ENCODE measurements at places on chromosomes 12 and 14. TPM values are rescaled to one million over a fixed set of nuclear protein-coding genes. Genes with fewer than 3 reads are reported as not detected.

DNA sequence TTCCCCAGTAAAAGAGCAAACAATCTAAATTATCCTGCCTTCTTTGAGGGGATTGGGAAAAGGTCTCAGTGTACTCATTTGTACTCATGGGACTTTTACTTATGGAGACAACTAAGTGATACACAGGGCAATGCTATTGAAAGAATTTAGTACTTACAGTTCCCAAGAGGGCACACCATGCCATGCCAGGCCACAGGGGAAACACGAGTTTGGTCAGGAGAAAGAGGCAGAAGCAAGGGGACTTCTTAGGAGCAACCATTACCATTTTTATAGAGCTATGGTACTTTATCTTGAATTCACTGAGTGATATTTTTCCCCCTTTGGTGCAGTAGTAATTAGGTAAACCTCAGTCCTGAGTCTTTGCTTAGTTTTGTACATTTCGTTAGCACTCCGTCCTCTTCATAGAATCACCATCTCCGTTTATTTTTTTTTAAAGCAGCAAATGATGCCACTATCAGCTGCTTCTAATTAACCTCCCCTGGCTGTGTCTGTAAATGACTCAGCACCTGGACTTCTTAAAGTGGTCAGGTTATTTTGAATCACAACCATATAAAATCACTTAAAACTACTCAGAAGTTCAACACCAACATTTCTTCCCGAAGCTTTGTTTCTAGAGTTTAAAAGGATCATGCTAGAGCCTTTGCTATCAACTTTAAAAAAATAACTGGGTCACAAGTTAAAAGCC is 5.9 kb upstream of the WASHC3 start:
- no peak overlapping the region for H3K4me3 ChIP-seq
- H3K27me3 ChIP-seq, result no peaks in the 10 kb centered on the region
- H3K27ac ChIP-seq, result no peak overlapping the region
- no peaks in the 10 kb centered on the region for H3K4me1 ChIP-seq
- no peaks in the 10 kb centered on the region for H3K36me3 ChIP-seq
- no peak for DNase-seq

DNA sequence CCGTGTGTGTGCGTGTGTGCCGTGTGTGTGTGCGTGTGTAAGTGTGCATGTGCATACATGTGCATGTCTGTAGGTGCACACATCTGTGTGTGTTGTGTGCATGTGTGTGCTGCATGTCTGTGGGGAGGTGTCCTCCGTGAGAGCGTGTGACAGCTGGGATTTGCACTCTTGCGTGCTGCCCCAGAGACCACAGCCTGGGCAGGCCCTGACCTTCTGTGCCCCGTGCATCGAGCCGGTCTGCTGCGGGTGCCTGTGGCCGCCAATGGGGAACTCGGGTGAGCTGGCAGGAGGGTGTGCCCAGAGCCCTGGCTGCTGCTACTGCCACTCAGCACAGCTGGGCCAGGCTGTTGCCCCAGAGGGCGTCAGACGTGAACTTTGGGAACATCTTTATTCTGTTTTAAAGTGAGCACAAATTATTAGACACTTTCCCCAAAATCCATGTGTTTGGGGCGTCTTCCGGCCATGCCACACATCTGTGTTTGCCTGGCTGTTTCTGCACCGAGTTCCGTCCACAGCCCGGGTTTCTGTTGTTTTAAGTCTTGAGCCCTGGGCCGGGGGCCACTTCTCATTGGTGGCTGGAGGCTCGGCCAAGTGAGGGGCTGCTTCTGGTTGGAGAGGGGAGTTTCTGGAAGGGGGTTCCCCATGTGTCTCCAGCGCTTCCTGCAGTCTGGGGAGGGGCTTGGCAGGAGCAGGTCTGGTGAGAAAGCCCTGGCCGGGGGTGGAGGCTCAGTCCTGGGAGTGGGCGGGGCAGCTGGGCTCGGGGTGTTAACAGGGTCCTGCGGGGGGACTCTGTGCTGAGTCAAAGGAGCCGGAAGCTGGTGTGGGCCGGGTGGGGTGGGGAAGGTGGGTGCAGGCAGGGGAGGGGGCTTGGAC is 7.6 kb downstream of the CEP170B start:
- no peak overlapping the region for H3K4me3 ChIP-seq
- H3K4me1 ChIP-seq, result no peaks in the 10 kb centered on the region
- no peaks in the 10 kb centered on the region for H3K36me3 ChIP-seq
- no peak overlapping the region for H3K27ac ChIP-seq
- no peaks in the 10 kb centered on the region for H3K27me3 ChIP-seq
- no peak for DNase-seq

DNA sequence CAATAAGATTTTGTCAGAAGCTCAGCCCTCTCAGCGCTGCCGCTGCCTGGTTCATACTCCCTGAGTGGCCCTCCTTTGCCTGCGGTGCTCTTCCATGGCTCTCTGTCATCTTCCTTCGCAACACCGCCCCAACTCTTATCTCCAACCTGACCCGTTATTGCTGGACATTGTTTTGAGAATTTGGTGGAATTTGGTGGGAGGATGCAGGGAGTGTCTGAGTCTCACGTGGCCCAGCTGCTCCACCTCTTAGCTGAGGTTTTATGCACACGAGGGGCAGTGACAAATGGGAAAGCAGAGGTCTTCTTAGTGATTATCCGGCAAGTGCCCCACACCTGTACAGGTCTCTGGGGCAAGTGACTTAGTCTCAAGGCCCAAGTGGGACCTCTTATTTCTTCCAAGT is 97.5 kb upstream of the RPH3A start:
- no peak overlapping the region for H3K4me3 ChIP-seq
- no peak overlapping the region for H3K27ac ChIP-seq
- no peaks in the 10 kb centered on the region for H3K36me3 ChIP-seq
- H3K27me3 ChIP-seq, result peaks cover 5% of the 10 kb centered on the region

GRCh38 chr14:36362648-36363047 is 42.2 kb upstream of the MBIP start:
- H3K4me1 ChIP-seq, result no peaks in the 10 kb centered on the region
- no peak for DNase-seq
- no peaks in the 10 kb centered on the region for H3K36me3 ChIP-seq
- no peaks in the 10 kb centered on the region for H3K27me3 ChIP-seq
- H3K27ac ChIP-seq, result no peak overlapping the region

DNA sequence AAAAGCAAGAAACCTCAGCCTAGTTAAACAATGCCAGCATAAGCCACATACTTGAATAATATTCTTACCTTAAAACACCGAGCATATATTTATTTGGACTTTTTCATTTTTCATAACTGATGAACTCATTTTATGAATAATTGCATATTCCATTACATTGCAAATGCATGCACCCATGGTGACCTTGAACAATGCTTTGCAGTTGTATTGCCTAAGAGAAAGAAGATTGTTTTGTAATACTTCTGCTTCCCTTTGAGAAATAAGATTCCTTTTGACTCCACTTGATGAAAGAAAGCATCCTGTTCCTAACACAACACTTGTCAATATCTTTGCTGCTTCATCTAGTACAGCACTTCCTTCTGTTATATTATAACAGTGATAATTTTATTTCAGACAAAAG is 1182.2 kb downstream of the FLRT2 start:
- no peaks in the 10 kb centered on the region for H3K36me3 ChIP-seq
- H3K4me3 ChIP-seq, result no peak overlapping the region
- no peaks in the 10 kb centered on the region for H3K4me1 ChIP-seq

GRCh38 chr12:93778306-93778705 is 101.1 kb downstream of the CRADD start:
- no peak for DNase-seq
- no peak overlapping the region for H3K4me3 ChIP-seq
- H3K27ac ChIP-seq, result no peak overlapping the region

- H3K36me3 ChIP-seq, result no peaks in the 10 kb centered on the region
- H3K27me3 ChIP-seq, result no peaks in the 10 kb centered on the region
- no peak for DNase-seq
- H3K27ac ChIP-seq, result no peak overlapping the region
Observed at GRCh38 chr14:87181288-87181687, 811.7 kb downstream of the GALC start.

GRCh38 chr14:91817566-91818325 is 49.6 kb downstream of the TC2N start:
- H3K4me3 ChIP-seq, result no peak overlapping the region
- H3K27me3 ChIP-seq, result no peaks in the 10 kb centered on the region
- peaks cover 8% of the 10 kb centered on the region for H3K36me3 ChIP-seq
- H3K27ac ChIP-seq, result peak overlapping the region; percentile 43
- DNase-seq, result peak; percentile 41

GRCh38 chr12:116078396-116078795 is 199.1 kb downstream of the MED13L start:
- no peaks in the 10 kb centered on the region for H3K27me3 ChIP-seq
- no peak overlapping the region for H3K27ac ChIP-seq
- H3K4me1 ChIP-seq, result no peaks in the 10 kb centered on the region
- no peak for DNase-seq
- H3K4me3 ChIP-seq, result no peak overlapping the region

- H3K4me3 ChIP-seq, result no peak overlapping the region
- H3K27ac ChIP-seq, result no peak overlapping the region
- H3K36me3 ChIP-seq, result peaks cover 38% of the 10 kb centered on the region
- no peak for DNase-seq
Observed at GRCh38 chr12:102033991-102034745, 27.6 kb downstream of the WASHC3 start.

DNA sequence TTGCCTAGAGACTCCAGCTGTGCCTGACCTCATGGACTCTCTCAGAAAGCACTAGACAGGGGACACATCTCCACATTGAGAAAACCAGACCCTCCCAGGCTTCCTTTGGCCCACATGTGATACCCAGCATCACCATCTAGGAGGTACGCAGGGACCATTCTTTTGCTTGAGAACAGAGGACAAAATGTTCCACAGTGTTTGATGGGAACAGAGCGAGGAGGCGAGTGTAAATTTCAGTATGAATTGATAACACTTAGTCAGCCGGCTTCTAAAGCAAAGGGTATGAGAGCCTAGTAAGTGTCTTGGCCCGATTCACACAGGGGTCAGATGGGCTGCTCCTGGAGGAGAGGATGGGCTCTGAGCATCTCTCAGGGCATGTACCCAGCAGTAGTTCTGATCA is 1052.4 kb downstream of the BCL11B start:
- H3K27ac ChIP-seq, result no peak overlapping the region
- no peak overlapping the region for H3K4me3 ChIP-seq
- H3K27me3 ChIP-seq, result no peaks in the 10 kb centered on the region

DNA sequence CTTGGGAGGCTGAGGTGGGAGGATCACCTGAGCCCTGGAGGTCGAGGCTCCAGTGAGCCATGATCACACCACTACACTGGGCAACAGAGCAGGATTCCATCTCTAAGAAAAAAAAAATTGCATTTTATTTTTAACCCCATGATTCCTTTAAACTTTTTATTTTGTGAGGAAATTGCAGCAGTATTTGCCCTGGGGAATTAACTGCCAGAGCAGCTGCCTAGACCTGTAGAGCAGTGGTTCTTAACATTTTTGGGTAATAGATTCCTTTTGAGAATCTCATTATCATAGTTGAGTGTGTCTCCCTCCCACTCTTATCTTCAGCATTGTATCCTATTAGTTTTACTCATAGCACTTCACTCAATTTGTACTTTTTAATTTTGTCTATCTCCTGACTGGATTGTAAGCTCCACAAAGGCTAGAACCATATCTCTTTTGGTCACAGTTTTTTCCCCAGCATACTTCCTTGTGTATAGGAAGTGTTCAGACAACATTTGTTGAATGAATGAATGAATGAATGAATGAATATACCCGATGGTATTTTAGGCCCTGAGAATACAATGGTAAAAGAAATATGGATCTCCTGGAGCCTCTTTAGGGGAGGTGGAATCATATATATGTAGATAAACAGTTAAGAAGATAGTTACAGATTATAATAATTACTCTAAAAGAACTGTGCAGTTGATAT is 40.6 kb downstream of the BRMS1L start:
- no peak for DNase-seq
- no peaks in the 10 kb centered on the region for H3K36me3 ChIP-seq
- H3K4me3 ChIP-seq, result no peak overlapping the region
- H3K4me1 ChIP-seq, result no peaks in the 10 kb centered on the region
- H3K27me3 ChIP-seq, result no peaks in the 10 kb centered on the region
- H3K27ac ChIP-seq, result no peak overlapping the region

- peak overlapping the region; percentile 17 for H3K27ac ChIP-seq
- H3K4me3 ChIP-seq, result no peak overlapping the region
- DNase-seq, result peak; percentile 65
- H3K27me3 ChIP-seq, result no peaks in the 10 kb centered on the region
- H3K4me1 ChIP-seq, result peaks cover 10% of the 10 kb centered on the region
Observed at GRCh38 chr14:20327005-20327869, 5.8 kb downstream of the CCNB1IP1 start.

GRCh38 chr14:51962711-51963110 is 26.6 kb upstream of the RTRAF start:
- peaks cover 28% of the 10 kb centered on the region for H3K4me1 ChIP-seq
- H3K27me3 ChIP-seq, result no peaks in the 10 kb centered on the region
- no peak overlapping the region for H3K27ac ChIP-seq
- no peak overlapping the region for H3K4me3 ChIP-seq
- peaks cover 19% of the 10 kb centered on the region for H3K36me3 ChIP-seq

DNA sequence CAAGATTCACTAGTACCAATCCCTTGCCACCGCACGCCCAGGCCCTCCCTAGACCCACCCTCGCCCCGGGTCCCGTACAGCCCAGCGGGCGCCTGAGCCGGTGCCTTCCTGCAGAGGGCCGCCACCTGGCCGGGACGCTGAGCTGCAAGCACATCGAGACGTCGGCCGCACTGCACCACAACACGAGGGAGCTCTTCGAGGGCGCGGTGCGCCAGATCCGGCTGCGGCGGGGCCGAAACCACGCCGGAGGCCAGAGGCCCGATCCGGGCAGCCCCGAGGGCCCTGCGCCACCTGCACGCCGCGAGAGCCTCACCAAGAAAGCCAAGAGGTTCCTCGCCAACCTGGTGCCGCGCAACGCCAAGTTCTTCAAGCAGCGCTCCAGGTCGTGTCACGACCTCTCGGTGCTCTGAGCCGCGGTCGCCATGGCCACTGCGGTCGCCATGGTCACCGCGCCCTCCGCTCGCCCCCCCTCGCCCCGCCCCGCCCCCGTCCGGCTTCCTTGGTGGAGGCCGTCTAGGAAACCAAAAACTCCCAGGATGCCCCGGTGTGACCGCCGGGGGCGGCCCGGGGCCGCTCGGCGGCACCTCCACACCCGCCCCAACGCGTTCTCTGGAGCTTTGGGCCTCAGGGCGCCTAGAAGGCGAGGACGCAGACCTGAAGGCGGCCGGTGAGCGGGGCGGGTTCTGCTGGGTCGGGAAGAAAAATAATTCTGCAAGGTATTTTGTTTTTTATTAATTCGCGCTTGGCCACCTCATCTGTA is 3.7 kb downstream of the REM2 start:
- no peaks in the 10 kb centered on the region for H3K36me3 ChIP-seq
- H3K27me3 ChIP-seq, result no peaks in the 10 kb centered on the region
- peak; percentile 78 for DNase-seq
- H3K4me1 ChIP-seq, result peaks cover 57% of the 10 kb centered on the region
- H3K27ac ChIP-seq, result peak overlapping the region; percentile 68
- H3K4me3 ChIP-seq, result peak overlapping the region; percentile 30

- no peaks in the 10 kb centered on the region for H3K27me3 ChIP-seq
- no peak overlapping the region for H3K27ac ChIP-seq
- H3K4me3 ChIP-seq, result no peak overlapping the region
- no peaks in the 10 kb centered on the region for H3K4me1 ChIP-seq
- DNase-seq, result no peak
Observed at GRCh38 chr14:46048127-46048526, 603.5 kb downstream of the RPL10L start.

PRR4 gene
- 0.87 TPM for total RNA-seq

RNASE11 gene
- total RNA-seq, result not detected

IAPP gene
- not detected for total RNA-seq

KRT72 gene
- 7.7 TPM for total RNA-seq

BMAL2 gene
- 0.17 TPM for total RNA-seq

PSMD9 gene
- 41.4 TPM for total RNA-seq
